Right forelimb (tissue), 1 donor: ENCODE measurements at places on chromosomes 16 and 17.

DNA sequence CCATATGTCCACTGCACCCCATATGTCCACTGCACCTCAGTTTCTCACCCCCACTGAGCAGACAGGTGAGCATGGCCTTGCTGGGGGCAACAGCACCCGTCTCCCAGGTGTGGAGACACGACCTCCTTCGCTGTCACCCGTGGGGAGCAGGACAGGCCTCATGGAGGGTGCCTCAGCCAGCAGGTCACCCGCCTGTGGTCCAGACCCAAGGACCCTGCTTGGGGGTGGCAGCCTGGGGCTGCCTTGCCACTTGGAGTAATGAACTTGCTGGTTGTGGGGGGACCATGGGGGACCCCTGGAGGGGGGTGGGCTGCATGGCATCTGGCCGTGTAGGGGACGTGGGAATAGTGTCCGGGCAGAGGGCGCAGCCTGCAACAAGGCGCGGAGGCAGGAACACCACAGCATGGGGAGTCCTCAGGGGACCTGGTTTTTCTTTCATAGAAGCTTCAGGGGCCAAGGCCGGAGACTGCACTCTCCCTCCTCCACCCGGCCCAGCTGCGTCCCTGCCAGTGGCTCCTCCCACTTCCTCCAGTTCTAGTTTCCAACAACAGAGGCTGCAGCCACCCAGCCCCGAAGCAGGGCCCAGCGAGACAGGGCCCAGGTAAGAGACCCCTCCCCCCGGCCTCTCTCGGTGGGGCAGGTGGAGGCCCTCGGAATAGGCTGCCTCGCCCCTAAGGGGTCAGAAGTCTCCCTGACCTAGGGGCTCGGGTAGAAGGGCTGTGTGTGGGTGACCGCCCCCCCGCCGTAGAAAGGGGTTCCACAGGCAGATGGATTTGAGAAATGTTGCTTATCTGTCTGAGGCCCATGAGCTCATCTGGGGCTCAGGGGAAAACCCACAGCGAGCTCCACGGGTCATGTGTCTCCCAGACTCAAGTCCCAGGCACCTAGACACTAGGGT lies at the start of gene NHLRC4:
Gene NHLRC4 (plus strand): TSS at position 531 of the 898 bp plus-strand sequence. CDS start 1,043 bp downstream, outside the sequence.
- peak; percentile 71 for DNase-seq

- DNase-seq, result peak; percentile 63
Observed at GRCh38 chr16:4370570-4371356, 885 bp upstream of the VASN start.

GRCh38 chr17:71378741-71379140 lies 742.1 kb upstream of the SOX9 start:
- no peak for DNase-seq

GRCh38 chr16:50151756-50152155 lies 1.4 kb upstream of the TENT4B start:
- DNase-seq, result no peak

DNA sequence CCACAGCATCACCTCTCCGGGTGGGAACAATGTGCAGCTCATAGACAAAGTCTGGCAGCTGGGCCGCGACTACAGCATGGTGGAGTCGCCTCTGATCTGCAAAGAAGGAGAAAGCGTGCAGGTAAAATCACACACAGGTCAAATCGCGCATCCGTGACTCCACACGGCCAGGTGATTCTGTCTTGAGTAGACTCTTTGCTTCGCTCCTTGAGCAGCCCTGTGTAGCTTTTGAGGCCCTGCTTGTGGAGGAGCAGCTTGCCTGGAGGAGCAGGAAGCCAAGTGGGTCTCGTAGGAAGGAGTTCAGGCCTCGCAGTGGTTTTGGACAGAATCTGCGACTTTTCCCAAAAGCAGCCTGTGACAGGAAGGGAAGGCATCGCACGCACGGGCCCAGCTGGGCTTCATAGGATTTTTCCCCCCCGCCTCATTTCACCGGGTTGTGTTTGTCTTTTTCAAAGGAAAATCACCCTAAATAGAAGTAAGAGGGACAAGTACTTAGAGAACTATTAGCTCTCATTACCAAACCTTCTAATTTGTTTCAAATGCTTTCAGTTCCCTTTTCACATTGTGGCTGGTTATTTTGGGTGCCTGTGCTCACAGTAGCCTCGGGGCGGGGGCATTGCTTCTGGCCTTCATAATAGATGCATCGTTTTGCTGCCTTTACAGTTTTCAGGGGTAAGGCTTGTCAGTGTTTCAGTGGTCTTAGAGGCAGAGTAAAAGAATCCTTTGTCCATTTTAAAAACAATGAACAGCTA lies 71.5 kb downstream of the SEC14L1 start:
- DNase-seq, result no peak

DNA sequence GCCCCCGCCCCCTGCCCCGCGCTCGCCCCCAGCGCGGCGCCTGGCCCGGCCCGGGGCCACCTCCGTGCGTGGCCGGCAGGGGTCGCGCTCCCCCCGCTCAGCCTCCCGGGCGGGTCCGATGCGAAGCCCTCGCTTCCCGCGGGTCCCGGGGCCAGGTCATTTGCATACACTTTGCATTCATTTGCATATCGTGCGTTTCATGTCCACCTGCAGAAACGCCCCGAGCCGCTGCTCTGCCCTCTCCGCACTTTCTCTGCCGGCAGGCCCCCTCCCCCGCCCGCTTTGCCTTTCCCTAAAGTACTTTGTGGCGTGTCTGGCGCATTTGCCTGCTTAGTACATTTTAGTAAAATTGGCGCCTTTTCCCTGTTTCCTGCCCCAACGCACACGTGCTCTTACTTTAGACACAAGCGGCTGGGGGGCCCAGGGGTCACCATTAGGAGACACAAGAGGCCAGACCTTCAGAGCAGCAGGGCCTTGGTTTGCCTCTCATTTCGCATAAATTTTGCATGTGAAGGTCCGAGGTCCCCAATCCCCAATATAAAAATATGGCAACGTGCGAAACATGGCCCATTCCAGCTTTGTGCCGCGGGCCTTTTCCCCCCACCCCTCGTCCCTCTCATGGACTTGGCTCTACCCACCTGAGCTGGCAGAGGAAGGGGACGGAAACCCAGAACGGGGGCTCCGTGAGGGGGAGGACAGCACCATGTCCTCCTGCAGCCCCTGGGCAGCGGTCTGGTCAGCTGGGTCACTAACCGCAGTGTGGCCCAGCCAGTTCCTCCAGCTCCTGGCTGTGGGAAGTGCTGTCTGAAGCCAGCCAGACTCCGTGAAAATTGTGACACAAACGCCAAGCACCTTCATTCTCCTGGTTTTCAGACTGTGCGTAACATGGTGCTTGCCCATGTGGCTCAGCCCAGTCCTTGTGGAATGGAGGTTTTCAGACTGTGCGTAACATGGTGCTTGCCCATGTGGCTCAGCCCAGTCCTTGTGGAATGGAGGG lies 34.8 kb downstream of the CBFA2T3 start:
- peak; percentile 75 for DNase-seq

DNA sequence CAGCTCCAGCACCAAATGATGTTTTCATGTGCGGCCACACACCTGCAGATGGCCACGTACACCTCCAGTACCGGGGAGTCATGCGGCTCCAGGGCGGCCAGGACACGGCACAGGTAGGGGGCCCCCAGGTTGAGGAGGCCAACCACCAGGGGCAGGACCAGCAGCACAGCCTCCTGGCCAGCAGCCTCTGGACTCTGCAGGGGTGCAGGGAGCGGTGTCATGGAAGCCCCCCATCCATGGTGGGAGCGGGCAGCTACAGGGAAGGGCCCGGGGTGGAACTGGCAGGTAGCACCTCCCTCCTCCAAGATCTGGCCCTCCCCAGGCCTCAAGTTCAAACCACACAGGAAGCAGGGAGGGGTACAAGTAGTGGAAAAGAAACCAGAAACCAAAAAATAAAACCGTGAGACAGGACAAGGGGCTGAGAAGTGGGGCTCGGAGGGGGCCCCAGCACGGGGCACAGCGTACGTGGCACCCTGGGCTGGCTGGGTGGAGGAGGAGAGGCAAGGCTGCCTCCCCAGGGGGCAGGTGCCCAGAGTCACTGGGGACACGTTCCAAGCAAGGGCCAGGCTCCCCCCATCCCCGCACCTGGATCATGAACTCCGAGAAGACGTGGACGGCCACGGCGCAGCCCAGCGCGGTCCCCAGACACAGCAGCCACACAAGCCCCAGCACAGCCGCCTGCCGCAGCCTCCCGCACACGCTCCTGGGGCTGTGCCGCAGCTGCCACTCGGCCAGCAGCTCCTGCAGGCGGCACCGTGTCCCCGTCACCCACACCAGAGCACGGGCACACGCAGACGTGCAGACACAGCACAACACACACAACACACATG lies 7.4 kb downstream of the TMC6 start:
- DNase-seq, result no peak

DNA sequence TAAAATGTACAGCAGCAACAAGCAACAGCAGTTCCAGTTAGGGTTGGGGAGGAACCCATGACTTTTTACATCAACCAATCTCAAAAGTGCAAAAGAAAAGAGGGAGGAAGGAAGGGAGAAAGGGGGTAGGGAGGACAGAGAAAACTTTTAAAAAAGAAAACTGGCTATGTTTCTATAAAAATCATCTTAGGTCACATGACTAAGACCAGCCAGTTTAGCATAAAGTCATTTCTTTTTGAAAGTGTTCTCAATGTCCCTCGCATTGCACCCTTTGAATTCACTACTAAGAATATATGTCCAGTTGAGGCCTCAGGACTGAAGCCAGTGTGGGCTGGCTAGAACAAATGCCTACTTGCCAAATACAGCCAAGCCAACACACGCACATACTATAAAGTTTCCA lies 28.9 kb downstream of the DCUN1D3 start:
- DNase-seq, result no peak

- no peak for DNase-seq
Observed at GRCh38 chr16:19001788-19002187, 18.1 kb downstream of the TMC7 start.

DNA sequence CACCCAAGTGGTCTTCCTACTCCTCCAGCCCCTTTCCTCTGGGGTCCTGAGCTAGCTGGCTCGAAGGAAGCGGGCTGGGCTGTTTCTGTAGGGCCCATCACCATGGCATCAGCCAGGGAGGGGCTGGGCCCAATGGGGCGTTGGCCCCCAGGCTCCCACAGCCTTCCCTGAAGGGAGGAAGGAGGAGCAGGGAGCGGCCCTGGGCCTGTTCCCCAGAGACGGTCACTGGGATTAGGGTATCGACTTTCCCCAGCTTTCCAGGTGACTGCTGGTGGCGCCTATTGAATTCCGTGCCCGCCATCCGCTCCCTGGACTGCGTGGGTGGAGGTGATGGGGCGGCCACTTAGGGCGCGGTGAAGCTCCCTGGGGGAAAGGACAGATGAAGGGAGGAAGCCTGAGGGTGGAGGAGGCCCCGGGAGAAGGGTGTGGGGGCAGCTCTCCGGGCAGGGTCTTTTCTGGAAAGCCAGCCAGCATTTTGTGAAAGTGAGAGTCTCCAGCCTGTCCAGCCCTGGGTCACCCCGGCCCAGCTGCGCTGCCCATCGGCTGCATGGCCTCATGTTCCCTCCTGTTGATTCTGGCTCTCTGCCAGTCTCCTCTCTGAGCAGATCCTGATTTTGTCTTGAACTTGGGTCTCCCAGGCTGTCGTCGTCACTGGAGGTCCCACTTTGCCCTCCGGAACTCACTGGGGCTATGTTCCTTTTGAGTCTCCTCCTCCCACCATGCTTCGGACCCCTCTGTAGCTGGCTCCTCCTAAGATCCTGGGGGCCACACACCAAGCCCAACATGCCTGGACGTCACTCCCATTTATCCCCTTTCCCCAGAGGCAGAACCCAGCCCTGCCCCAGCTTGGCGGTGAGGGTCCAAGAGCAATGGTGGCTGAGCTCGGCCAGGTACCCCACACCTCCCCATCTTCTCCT lies 9.8 kb downstream of the NHERF1 start:
- no peak for DNase-seq
